DMS79 (cell line): ENCODE measurements at places on chromosomes 11 and 22.

DNA sequence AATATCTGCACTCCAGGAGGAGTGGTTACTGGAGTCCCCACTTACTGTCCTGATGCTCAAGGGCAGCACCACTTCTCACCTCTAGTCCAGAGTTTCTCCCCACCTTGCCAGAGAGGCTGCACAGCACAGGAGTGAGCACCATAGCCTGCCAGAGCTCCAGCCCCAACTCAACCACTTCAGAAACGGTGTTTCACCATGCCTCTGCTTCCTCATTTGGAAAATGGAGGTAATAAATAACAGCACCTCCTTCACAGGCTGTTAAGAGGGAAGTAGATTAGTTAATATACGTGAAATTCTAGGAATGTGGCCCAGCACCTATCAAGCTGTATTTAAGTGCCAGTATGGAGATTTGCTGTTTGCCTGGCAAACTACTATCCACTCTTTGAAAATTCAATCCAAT lies 63.0 kb downstream of the GALNT18 start:
- DNase-seq = peak; percentile 86

GRCh38 chr22:49432897-49433443 lies 394.7 kb downstream of the BRD1 start:
- no peak for DNase-seq

DNA sequence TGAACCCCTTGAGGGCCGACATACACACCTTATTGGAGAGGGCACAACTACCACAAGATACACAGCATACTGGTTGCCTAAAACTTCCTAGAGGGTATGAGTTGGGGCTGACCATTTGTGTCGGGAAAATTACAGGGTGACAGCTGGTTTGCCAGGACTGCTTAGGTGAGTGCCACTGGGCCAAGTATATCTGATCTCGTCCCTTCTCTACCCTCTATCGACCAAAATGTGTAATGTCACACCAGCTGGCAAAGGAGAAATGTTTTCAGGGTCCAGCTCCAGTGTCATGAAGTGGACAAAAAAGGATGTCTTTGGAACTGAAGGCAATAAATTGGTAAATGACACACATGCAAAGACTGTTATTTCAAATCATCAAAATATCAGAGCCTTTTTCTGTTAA lies 126.1 kb downstream of the PGR start:
- no peak for DNase-seq

DNA sequence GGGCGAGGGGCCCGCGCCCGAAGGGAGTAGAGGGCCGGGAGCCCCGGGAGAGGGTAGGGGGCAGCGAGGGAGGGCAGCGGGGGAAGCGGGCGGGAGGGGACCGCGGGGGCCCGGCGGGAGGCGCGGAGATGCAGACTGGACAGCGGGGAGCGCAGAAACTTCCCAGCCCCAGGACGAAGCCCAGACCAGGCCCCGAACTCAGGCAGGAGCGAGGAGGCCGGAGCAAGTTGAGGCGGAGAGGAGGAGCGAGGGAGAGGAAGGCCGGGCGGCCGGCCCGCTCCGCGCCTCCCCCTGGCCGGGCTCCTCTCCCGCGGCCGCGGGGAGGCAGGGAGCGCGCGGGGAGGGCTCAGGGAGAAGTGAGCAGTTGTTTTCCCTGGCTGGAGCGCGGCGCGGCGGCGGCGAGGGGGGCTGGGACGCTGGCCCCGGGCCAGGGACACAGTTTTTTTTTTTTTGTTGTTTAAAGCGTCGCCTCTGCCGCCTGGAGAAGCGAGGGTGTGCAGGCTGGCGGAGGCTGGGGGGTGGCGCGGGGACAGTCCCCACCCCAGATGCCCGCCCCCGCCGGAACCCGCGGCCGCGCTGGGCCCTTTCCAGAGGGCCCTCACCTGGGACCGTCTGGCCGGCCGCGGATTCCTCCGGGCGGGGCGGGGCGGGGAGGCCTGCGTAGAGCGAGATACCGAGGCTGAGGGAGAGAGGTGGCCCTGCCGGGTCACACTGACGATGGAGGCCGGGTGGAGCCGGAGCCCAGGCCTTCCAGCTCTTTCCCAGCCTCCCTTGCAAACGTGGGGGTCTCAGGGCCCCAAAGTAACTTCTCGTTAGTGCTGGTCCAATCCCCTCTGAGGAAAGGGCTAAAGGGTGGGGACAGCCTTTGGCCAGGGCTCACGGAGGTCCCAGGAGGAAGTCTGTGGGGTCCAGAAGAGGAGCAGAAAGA lies at the start of gene LTBP3:
LTBP3 (minus strand) TSS at position 358 of the 928 bp plus-strand sequence. CDS start 400 bp downstream, outside the sequence.
- DNase-seq = peak; percentile 36

GRCh38 chr22:29343313-29343805 lies 27.9 kb upstream of the RASL10A start:
- DNase-seq = peak; percentile 68

- DNase-seq = no peak
Measured at GRCh38 chr11:79150966-79151365, 289.9 kb downstream of the TENM4 start.

- DNase-seq = no peak
Measured at GRCh38 chr11:2306877-2307500, 5.2 kb downstream of the TSPAN32 start.

DNA sequence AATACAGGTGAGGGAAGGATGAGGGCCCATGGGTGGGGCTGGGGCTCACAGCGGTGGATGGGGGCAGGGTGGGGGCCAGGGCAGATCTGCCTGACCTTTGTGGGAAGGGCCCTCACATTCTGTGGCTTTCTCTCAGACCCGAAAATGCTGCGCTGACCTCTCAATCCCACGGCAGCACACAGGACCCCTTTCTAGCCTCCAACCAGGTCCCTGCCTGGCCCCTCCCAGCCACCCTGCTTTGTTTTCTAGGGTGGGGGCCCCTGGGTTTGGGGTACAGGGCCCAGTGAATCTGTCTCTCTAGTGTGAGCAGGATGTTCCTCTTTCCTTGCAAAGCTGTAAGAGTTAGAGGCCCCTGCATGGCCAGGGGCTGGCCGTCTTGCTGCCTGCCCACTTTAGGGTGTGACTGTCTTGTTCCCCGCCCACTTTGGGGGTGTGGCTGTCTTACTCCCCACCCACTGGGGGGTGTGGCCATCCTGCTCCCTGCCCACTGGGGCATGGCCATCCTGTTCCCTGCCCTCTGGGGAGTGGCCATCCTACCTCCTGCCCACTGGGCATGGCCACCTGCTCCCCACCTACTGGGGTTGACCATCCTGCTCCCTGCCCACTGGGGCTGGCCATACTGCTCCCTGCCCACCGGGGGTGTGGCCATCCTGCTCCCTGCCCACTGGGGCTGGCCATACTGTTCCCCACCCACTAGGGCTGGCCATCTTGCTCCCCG lies 11.5 kb downstream of the PARVG start:
- DNase-seq = no peak

- no peak for DNase-seq
Measured at GRCh38 chr11:79129702-79130101, 311.1 kb downstream of the TENM4 start.

- no peak for DNase-seq
Measured at GRCh38 chr11:72039856-72040401, 40.4 kb downstream of the NUMA1 start.

DNA sequence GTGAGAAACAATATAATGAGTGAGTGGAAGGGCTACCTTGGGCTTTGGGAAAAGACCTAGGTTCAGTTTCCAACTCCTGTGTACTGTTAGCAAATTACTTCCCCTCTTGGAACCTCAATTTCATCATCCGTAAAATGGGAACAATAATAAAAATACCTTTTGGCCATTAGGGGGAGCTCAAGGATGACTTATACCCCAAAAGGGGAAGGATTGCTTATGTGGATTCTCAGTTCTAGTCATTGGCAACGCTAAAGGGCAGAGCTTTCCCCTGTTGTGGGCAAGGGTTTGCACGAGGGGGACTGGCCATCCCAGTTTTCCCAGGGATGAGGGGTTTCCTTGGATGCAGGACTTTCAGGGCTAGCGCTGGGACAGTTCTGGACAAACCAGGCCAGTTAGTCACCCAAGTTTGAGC lies 3.1 kb upstream of the COMMD9 start:
- no peak for DNase-seq

- DNase-seq = no peak
Measured at GRCh38 chr22:19903031-19903430, 38.5 kb upstream of the COMT start.

DNA sequence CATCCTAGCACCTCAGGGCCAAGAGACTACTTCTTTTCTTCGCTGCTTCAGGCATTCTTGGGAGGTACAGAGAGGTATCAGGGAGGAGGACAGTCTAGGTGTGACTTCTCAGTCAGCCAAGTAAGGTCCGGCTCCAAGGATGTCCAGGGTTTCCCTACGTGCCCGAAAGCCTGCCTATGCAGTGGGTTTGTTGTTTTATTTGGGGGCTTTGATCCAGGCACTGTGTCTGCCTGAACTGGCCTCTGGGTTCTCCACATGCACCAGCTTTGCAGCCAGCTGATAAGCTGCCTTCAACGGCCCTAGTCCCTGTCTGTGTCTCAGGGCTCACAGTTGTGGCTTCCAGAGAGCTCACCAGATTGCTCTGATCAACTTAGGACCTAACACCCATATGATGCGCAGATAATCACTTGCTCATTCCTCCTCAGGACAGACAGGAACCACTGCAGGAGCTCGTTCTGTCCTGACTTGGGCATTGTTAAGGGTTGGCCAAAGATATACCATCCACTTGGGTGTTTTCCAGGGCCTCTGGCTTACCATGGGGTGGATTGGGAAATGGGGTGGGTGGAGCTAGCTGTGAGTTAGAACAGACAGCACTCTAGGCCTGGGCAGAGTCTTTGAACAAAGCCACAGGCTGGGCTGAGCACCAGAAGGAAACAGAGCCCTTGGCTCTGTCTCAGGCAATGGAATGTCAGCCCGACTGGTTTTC lies 45.5 kb upstream of the CRYBB3 start:
- DNase-seq = no peak

GRCh38 chr11:2774173-2775082 lies 74.6 kb upstream of the KCNQ1OT1 start:
- DNase-seq = no peak

DNA sequence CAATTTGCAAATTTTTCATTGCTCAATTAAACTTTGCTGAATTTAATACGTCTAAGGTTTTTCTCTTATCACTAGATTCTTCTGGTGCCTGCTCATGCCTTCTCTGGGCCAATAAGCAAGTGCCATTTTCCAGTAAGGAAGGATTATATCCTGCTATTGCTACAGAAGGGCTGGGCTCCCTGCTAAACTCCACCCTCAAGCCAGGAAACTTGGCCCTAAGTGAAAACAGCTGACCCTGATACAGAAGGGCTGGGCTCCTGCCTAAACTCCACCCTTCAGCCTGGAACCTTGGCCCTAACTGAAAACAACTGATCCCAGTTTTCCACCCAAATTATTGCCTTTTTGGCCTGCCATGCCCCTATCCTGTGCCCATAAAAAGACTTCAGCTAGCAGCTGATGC lies 385.3 kb downstream of the DYNC2H1 start:
- no peak for DNase-seq

GRCh38 chr22:18110954-18111758 lies 547 bp downstream of the TUBA8 start:
- no peak for DNase-seq

- DNase-seq = no peak
Measured at GRCh38 chr11:27650988-27651387, 49.3 kb downstream of the BDNF start.

GRCh38 chr22:28935713-28936112 lies 52.3 kb downstream of the ZNRF3 start:
- DNase-seq = no peak

DNA sequence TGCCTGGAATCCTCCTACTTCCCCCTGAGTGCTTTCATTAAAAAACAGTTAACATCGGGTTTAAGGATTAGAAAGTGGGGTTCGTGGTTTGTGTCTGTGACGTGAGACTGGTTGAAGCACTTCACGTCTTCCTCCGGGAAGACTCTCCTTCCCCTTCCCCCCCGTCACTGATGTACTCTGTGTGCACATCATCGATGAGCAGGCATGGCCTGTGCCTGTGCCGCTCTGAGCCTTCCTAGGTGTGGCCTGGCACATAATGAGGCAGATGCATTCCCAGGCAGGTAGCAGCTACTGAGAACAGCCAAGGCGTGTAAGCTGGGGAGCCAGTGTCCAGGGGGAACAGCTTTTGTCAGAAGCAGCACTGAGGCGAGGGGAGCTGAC lies 93.8 kb downstream of the BCR start:
- DNase-seq = no peak

GRCh38 chr22:19620742-19621371 lies 93.4 kb upstream of the SEPTIN5 start:
- peak; percentile 17 for DNase-seq

GRCh38 chr22:42297778-42298177 lies 27.3 kb upstream of the TCF20 start:
- DNase-seq = no peak

DNA sequence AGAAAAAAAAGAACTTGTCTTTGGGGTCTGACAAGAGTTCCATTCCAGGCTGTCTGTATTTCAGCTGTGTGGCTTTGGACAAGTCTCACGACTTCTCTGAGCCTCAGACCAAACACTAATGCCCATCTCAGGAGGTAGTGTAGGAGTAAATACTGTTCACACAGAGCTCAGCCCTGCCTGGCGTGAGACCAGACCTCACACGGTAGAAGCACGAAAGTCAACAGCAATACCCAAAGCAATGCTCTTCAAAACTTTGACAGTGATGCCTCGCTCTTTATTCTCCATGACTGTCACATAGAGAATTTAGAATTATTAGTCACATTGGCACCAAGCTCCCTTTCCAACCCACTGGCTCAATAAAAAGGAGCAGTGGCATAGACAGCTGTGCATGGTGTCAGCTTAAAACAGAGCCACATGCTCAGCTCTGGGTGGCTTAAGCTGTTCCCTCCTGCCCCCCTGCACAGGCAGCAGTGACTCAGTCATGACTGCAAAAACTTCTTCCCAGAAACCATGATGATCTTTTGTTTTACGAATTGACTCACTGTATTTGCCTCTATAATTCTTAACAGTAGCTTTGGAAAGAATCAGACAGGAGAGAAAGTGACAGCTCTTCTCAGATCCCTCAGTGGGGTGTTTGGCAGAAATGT lies 74.0 kb upstream of the PHF21B start:
- DNase-seq = no peak

DNA sequence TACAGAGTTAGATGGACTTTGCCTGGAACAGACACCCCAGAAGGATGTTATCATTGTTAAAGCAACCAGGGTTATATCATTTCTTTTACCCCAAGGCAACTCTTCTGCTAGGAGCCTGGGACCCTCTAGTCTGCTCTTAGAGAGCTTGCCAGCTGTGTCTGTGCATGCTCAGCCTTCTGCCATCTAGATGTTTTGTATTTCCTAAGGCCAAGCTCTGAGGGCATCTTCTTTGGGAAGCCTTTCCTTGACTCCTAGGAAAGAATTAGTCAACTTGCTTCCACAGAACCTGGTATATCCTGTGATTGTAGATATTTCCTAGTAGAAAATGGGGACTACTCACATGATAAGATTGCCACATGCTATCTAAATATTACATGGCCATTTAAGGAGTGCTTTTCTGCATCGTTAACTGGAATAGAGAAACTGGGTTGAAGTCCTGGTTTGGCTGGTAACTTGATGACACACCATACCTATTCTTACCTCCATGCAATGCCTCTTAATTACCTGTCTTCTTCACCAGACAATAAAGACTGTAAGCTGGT lies 87.6 kb downstream of the STIM1 start:
- DNase-seq = no peak

- no peak for DNase-seq
Measured at GRCh38 chr22:27218012-27218920, 560.9 kb downstream of the MIAT start.

- DNase-seq = no peak
Measured at GRCh38 chr22:36083056-36083455, 54.4 kb upstream of the RBFOX2 start.
